Urinary bladder (tissue), 4 donors: ENCODE measurements at places on chromosomes 5 and 9. TPM values are rescaled to one million over a fixed set of nuclear protein-coding genes. Genes with fewer than 3 reads are reported as not detected.

GRCh38 chr5:146213210-146213826, 9.9 kb downstream of the RBM27 start:
- no peak for DNase-seq

- no peak for DNase-seq
Observed at GRCh38 chr5:52840277-52841050, 52.7 kb downstream of the ITGA1 start.

DNA sequence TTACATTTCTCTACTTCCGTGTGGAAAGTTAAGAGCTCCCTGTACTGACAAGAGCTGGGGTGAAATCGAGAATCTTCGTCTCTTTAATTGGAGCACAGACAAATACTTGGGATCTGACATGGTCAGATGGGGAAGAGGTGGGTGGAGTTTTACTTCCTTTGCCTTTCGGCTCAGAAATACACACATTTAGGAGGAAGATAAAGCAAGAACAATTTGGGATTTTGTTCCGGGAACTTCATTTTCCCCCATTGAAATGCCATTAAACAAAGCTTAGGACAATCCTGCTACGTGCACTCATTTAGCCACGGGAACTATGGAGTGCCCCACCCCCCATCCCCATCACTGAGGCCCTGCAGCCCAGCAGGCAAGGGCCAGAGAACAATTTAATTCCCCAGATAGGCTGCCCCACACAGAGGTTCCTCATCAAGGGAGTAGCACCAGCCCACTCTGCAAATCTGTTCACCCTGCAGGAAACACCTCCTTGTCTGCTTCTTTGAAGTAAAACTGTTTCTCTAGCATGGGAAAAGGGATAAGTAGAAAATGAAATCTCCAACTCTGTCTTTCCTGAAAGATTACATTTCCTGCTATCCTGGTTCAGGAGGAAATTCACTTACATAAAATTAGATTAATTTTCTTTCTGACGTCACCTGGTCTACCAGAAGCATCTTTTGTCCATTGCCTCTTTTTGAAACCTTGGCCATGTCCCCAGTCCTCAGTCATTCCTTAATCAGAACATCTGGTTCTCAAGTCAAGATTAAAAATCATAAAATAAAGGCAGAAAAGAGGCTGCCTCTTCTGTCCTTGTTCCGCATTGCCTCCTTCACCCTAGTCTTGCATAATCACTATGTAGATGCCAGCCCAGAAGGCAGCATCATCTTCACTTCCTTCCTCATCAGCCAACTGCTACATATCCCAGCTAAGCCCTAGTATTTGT, 206.4 kb downstream of the ENC1 start:
- DNase-seq: no peak

DNA sequence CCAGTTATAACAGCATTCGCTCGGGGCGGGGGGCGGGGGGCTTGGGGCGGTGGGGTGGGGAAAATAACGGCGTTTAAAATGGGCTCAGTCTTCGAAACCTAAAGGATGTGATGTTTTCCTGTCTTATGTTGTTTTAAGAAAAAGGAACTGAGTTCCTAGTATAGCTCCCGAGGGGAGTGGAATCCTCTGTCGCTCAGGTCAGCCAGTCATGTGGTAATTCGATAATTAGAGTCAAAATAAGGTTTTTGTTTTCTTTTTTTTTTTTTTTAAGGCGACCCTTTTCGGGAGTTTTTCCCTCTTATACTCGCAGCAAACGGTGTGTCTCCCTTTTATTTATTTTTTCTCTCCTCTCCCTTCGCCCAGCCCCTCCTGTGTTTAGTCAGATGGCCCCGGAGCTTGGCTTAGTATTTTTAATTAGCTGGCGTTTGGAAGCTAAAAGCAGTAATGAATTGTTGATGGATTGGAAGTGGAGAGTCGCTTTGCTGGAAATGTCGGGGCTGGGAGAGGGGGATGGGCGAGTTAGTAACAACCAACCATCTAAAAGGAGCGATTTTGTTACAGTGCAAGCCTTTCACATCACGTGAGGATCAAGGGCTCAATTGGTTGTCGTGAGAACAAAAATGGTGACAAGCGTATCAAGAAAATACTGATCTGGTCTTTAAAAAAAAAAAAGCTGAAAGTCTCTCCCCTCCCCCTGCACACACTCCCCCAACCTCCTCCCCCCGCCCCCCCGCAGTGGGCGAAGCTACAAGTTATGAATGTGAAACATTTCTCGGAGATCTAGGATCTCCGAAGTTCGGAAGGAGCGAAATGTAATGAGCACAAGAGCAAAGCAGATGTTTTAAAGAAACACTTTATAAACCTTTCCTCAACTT, 714 bp upstream of the ZNF608 start:
- DNase-seq: peak; percentile 94

Gene IRF1
- 16.4 TPM for total RNA-seq

Gene GRXCR2
- total RNA-seq: not detected

Gene SVEP1
- total RNA-seq: 80.5 TPM

GRCh38 chr5:78591972-78592700, 56.4 kb downstream of the LHFPL2 start:
- DNase-seq: no peak

- no peak for DNase-seq
Observed at GRCh38 chr5:113660206-113660605, 146.7 kb downstream of the YTHDC2 start.

DNA sequence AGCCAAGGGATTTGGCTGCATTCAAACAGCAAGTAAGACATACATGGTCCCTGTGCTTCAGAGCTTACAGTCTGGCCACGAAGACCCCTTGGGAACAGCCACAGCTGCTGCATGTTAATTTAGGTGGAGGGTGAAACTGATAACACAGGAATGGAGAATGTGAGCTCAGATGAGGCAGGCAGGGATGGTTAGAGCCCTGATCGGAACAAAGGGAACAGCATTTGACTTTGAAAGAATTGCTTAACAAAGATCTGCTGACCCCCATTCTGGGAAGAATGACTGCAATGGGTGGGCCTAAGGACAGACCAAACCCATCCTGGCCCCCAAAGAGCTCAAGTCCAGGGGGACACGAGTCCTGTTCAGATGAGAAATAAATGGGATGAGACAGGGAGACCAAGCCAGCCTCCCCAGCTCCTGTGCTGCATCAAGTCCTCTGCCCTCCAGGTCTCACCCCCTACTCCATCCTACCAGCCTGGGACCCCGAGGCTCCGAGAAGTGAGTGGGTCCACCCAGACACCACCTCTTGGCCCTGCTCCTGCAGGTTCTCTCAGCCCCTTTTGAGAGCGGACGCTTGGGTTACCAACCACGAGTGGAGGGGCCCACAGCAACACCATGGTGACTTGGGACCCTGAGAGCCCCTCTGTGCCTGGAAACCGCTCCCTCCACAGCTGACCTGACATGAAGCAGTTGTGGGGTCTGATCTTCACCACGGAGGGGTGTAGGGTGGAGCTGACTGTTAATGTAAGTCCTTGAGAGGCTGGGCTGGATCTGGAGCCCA, 50.8 kb downstream of the OLFM1 start:
- DNase-seq: no peak

DNA sequence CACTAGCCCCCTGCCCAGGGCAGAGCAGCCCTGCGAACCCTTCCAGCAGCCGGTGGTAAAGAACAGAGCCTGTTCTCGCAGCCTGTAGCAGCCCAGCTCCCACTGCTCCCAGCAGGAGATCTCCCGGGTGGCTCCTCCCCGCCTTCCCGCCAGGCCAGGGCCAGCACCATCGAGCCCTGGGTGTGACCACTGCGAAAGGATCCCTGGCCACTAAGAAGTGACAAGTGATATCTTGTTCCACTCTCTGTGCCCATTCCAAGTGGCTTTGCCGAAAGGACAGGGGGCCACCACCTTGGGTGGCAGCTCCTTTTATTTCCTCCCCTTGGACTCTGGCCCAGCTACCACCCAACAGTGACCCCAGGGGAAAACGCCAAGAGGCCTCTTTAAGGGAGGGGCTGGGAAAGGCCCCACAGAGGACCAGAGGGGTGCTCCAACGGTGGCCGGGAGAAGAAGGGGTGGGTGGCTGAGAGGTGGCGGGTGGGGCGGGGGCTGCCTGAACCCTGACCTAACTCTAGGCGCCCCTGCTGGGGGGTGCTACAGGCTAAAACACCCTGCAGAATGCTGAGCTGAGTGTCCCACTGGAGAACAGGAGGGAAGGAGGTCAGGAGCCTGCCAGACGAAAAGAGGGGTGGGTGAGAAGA, 1.6 kb downstream of the NACC2 start:
- DNase-seq: no peak

DNA sequence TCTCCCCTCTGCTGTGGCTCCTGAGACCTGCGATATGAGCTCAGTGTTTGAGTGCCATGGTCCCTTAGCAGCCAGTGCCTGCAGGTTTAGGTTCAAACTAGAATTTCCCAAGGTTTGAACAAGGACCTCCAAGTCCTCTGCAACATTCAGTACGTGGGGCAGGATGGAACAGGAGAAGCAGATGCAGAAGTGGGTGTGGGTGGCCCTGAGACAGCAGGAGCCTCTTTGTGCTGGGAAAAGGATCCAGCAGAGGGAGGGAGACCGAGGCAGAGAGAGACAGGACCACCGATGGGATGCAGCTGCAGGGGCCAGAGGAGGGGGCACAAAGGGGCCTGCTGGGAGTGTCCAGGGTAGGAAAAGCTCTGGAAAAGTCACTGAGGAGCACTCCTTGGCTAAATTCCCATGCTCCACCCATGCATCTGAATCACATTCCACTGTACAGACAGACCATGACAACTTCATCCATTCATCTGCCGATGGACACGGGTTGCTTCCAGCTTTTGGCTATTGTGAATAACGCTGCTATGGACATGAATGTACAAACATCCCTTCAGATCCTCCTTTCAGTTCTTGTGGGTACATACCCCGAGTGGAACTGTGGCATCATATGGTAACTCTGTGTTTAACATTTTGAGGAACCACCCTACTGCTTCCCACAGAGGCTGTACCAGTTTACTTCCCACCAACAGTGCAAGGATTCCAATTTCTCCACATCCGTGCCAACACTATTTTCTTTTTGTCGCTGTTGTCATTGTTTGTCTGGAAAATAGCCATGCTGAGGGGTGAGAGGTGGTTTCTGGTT, 26.7 kb upstream of the SUSD3 start:
- DNase-seq: no peak

DNA sequence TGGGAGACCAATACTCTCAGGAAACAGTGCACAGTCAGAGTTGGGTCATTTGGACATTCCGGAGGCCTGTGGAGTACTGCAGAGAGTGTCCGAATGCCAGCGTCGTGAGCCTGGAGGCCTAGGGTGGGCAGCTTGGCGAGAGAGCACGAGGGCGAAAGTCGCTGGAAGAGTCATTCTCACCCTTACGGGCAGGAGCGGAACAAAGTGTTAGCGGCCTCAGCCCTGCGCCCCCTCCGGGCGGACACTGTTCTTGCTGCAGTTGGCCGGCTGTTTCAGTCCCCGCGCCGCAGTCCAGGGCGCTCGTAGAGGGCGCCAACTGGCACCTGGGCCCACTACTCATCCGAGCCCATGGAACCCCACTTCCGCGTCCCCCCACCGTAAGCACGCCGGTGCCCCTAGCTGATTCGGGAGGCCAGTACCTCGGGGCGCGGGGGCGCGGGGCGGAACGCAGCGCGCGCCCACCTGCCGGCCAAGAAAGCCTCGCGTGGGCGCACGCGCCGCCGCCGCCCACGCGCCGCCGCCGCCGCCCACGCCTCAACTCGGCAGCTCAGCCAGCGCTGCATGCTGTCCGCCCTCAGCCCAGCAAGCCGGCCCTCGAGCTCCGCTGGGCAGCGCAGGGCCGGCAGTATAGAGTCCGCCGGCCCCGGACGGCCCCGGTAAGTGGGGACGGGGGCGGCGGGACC, 99.7 kb upstream of the CCL21 start:
- DNase-seq: no peak

DNA sequence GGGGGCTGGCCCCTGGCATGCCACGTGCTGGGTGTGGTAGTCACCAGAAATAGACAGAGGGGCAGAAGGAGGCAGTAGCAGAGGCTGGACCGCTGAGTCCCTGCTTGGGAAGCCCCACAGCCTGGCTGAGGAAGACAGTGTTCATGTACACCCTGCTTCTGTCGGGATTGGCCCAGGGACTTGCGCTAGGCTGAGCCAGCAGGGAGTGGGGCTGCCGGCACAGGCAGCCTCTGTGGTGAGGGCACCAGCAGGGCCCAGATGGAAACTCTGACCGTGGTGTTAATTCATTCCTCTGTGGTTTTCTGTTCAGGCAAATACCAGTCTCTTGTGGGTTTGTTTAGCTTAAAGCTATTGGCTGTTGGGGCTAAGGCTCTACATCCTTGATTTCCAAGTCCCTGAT, 108.6 kb upstream of the RAD23B start:
- DNase-seq: no peak

- no peak for DNase-seq
Observed at GRCh38 chr9:99222416-99223270, 561 bp downstream of the SEC61B start.

DNA sequence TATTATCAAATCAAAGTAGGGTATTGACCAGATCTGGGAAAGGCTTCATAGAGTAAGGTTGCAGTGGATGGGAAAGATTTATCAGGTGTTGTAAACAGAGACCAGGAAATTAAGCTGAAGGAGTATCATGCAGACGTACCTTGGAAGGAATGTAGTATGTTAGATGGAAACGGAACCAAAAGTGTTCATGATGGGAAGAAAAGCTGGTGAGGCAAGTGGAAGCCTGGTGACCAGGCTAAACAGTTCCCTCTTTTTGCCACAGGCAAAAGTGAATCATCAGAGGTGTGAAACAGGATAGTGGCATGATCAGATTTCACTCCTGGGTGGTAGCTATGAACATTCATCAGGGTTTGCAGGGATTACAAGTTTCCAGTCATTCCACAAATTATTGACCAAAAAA, 780.1 kb upstream of the DMAC1 start:
- no peak for DNase-seq

Gene SLC28A3
- total RNA-seq: 2.0 TPM

- DNase-seq: no peak
Observed at GRCh38 chr5:150630461-150631325, 9.8 kb upstream of the SYNPO start.

- DNase-seq: no peak
Observed at GRCh38 chr5:60686157-60686556, 13.8 kb downstream of the DEPDC1B start.

Gene CTSV
- total RNA-seq: 0.42 TPM

GRCh38 chr5:135894276-135894675, 1.4 kb downstream of the IL9 start:
- DNase-seq: no peak

Gene SYNPO
- 6.8 TPM for total RNA-seq

DNA sequence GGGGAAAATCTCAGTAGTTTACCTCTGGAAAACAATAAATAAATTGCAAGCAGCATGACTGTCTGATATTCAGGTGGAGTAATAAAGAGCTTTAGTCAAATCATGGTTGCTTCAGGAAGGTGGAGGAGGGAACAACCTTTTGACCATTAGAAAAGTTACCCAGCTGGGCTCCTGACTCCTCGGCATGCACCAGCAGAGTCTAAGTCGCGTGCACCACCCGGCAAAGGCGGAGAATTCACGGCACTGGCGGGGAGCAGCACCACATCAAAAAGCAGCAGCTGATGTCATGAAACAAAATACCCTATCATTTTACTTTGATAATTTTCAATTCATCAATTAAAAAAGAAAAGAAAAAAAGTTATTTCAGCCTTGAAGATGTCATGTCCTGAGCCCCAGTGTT, 34.6 kb downstream of the EBF1 start:
- DNase-seq: no peak

- no peak for DNase-seq
Observed at GRCh38 chr5:80238778-80239679, 16.8 kb downstream of the SERINC5 start.

Gene CPLANE1
- total RNA-seq: 89.6 TPM

- no peak for DNase-seq
Observed at GRCh38 chr5:177445052-177445916, 1.3 kb upstream of the PRR7 start.

GRCh38 chr5:24606971-24607370, 37.8 kb downstream of the CDH10 start:
- no peak for DNase-seq

Gene FAM153A
- total RNA-seq: not detected

- DNase-seq: no peak
Observed at GRCh38 chr5:135207866-135208265, 173.8 kb upstream of the PITX1 start.
